ENCODE measurements at places on chromosomes 5 and 9. TPM values are rescaled to one million over a fixed set of nuclear protein-coding genes. Genes with fewer than 3 reads are reported as not detected.

DNA sequence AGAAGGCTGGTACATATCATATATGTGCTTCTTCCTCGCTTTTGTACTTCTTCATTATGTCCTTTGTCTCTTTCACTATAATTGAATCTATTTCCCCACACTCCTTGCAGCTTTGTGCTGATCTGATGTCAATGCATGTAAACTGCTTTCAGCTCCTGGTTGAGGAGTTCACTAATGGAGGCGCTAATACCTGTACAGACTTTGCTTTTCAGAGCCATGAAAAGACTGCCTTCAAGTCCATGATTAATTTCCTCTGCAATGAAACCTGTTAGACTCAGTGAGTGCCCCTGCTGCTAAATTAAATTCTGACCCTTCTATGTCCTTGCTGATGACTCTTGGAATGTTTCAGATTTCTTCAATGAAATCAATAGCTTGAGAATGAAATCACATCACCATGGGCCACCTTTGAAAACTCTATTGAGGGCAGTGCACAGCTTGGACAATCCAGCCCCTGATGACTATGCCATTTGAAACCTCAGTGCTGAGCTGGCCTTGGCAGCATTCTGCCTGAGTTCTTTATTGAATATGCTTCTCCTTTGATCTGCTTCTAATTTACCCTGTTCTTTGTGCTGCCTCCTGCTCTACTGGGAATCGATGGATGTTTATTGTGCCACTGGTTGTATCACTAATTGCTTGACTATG is 358.2 kb upstream of the DMAC1 start:
- no peak for DNase-seq

GRCh38 chr9:118533850-118534249 is 829.6 kb downstream of the TLR4 start:
- DNase-seq = no peak

DNA sequence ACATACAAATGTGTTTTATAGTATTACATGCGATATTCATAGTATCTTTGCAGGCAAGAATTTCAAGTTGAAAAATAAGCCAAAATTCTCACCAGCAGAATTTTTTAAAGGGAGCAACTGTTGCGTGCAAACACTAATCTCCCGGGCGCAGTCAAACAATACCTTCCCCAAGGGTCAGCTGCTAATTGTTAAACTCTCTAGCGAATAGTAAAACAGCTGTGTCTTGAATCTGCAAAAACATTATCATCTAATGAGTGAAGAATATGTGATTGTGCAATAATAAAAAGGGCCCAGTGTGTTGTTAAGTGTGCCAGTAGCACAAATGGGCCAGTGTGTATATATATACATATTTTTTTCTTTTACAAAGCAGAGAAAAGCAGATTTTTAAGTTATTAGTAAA is 131.4 kb downstream of the CCDC192 start:
- no peak for DNase-seq

GRCh38 chr5:159290741-159291140 is 27.7 kb downstream of the UBLCP1 start:
- DNase-seq = no peak

DNA sequence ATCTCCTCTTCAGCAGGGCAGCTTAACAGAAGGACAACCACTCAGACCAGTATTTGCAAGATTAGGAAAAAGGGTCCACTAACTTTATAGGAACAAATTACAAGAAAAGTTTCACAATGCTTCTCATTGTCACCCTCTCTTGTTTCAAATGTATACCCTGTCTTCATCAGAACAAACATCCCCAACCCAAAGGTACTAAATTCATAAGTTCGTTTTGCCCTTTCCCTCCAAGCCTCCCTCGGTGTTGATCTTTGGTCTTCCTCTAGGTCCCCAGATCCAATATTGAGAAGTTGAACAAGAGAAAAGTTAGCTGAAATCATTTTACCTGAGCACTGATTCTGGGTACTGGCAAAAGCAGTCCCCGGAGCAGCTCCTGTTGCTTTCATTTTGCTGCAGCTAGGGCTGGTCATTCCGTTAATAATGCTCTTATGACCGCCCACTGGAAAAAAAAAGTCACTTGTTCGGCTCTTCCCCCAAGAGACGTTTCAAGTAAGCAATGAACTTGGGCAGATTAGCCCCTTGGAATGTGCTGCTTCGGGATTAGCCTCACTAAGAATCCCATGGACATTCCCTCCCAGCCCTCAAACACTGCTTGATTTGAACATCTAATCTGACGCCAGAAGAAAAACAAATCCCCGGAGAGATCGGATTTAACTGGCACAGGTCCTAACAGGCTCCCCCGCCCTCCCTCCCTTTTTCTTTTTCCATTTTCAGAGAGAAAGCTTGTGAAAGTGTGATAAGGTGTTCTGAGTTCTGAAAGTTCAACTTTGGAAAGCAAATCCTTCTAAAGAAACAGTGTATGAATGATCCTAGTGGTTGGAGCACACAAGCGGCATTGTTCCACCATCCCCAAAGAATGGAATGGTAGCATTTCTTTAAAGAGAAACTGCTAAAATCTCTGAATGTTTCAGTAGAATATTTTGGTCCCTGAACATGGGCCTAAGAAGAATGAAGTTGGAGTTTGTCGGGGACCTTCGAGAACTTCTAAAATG is 252.5 kb downstream of the TRPM3 start:
- DNase-seq = no peak

DNA sequence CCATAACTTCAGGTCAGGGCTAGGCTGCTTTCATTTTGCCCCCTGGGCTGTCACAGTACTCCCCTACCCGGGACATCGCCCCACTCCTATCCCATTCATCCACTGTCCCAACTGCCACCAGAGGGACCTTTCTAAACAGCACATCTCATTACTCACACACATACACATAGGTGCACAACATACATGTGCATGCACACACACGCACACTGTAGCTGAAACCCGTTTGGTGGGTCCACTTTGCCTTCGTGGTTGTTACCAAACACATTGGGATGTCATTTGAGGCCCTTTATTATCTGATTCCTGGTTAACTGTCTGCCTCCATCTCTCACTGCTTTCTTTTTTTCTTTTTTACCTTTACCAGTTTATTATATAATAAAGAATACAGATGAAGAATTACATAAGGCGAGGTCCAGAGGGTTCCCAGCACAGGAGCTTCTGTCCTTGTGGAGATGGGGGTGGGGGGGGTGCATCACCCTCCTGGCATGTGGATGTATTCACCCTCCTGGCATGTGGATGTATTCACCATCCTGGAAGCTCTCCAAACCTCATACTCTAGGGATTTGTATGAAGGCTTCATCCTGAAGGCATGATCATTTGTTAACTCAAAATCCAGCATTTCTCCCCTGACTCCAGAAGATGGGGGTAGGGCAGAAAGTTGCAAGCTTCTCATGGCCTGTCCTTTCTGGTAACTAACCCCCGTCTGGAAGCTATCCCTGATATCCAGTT is 186.0 kb downstream of the GOLPH3 start:
- DNase-seq = peak; percentile 90

- no peak for DNase-seq
These were observed 121.4 kb upstream of the CACNA1B start for GRCh38 chr9:137756045-137756744.

DNA sequence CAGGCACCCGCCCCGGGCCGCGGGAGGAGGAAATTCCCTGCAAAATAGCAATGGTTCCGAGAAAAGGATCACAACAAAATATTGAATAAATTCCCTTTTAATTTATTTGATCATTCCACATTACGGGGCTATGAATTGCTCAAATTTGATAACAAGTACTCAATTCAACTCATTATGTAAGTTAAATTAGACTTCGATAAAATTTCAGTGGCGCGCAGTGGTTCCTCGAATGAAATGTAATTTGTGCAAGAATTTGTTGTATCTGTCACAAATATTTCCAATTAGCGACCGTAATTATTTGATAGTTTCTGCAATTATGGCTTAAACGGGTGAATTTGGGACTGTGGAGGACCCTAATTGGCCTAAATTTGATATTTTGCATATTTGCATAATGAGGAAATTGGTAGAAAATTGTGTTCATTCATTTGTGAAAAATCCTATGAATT is 76.0 kb upstream of the TBCA start:
- no peak for DNase-seq

GRCh38 chr5:73390972-73391371 is 57.6 kb downstream of the FOXD1 start:
- DNase-seq = no peak

DNA sequence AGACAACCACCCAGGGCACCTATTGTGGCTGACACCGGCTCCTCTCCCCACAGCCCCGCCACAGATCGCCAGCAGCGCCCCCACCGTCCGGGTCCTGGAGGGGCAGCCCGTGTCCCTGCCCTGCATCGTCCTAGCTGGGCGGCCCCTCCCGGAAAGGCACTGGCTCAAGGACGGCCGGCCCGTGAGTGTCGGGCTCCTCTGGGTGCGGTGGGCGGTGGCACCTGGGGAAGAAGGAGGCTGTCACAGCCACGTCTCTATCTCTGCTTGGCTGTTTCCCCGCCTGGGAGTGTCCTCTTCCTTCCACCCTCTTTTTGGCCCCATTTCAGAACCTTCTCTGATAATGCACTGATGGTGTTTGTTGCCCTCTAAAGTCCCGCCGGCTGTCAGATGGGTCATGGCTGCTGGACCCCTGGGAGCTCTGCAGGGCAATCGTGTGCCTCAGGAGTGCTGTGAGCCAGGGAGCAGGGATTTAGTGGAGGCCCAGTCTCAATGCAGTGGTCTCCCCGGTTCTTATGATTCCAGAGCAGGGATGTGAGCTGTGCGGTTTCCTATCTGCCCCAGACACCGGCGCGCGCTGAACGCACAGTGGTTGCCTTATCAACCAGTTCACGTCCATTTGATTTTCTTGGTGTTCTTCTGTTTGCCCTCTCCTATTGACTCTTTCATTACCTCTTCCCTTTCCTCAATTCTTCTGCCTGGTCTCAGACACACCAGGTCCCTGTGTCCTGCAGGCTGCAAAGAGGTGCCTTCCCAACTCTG is 55.3 kb downstream of the HMCN2 start:
- DNase-seq = no peak

DNA sequence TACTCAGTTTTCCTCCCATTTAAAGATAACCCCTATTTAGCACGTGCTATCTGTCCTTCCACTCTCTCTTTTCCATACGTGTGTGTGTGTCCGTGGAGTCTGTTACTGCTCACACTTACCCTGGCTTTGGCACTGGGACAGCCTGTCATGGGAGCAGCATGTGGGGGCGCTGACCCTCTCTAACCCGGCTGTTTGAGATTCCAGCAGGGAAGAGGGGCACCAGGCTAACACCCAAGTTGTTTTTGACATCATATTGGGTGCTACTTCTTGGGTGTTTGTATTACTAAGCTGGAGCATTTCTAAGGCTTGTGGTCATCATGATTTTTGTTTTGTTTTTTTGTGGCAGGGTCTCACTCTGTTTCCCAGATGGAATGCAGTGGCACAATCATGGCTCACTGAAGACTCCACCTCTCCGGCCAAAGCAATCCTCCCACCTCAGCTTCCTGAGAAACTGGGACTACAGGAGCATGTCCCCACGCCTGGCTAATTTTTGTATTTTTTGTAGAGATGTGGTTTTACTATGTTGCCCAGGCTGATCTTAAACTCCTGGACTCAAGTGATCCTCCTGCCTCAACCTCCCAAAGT is 56.9 kb upstream of the SIMC1 start:
- peak; percentile 83 for DNase-seq

DNA sequence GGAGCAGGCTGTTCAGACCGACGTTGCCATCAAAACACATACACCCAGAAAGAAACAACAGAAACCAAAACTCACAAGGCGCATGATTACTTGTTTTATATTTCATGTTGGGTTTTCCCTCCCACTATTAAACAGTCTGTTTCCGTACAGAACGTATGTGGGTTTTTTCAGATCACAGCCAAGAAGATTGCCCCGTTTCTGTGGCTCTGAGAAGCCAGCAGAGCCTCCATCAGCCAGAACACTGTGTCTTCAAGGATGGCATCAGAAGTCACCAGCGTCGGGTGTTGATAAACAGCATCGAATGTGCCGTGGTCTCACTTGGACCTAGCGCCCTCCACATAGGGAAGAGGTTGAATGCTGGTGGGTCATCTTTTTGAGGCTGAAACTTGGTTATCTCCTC is 42.8 kb downstream of the FAM78A start:
- DNase-seq = no peak

DNA sequence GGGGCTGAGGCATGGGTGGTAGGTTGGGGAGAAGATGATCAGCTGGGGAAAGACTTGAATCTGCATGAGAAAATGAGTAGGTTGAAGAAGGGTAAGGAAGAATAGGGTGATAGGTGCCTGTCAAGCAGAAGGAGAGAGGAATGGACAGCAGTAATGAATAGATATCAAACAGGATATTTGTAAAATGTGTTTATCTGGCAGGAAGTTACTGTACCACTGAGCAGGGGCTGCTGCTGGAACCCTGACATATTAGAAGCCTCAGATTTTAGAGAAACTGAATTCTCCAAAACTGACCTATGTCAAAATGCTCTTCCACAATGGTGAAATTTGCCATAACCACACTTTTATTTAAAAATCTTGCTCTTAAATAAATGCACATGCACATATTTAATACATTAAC is 41.0 kb downstream of the CCDC192 start:
- DNase-seq = no peak

- no peak for DNase-seq
These were observed 76.1 kb upstream of the SH3PXD2B start for GRCh38 chr5:172530406-172530805.

DNA sequence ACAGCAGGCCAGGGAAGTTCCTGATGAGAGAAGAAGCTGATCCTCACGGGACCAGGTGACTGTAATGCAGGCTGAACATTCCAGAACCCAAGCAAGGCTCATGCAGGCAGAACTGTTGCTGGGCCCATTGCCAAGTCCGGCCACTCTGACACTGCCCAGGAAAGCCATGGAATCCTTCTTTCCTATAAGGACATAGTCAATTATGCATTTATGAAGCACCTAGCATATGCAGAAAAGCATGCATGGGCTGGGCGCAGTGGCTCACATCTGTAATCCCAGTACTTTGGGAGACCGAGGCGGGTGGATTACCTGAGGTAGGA is 83.7 kb upstream of the SLC1A3 start:
- no peak for DNase-seq

The FRMD3 gene
- 1.4 TPM for total RNA-seq

The LHX3 gene
- not detected for total RNA-seq

The LAMC3 gene
- 0.29 TPM for total RNA-seq

The FAM219A gene
- total RNA-seq = 19.9 TPM

The PDE8B gene
- 0.35 TPM for total RNA-seq

The PHF2 gene
- 16.2 TPM for total RNA-seq

The ELOVL7 gene
- total RNA-seq = 6.3 TPM

The SLC24A2 gene
- total RNA-seq = not detected

The HMGCS1 gene
- total RNA-seq = 98.4 TPM

All from epithelial cell of proximal tubule (primary cell).